ENCODE measurements at places on chromosomes 7 and 10.
A peak's percentile ranks its signal among the peaks of the same experiment; 100 is the strongest.

DNA sequence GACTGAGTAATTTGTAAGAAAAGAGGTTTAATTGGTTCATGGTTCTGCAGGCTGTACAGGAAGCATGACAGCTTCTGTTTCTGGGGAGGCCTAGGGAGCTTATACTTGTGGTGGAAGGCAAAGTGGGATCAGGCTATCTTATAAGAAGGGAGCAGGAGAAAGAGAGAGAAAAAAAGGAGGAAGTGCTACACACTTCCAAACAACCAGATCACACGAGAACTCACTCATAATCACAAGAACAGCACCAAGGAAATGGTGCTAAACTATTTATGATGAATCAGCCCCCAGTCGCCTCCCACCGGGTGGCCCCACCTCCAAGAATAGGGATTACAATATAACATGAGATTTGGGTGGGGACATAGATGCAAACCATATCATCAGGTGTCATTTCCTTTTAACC, 89.1 kb upstream of the KCNMA1 start:
- no peak for DNase-seq

GRCh38 chr10:110033701-110034235, 26.0 kb downstream of the ADD3 start:
- DNase-seq = no peak

GRCh38 chr10:87656431-87657072, 3.1 kb upstream of the PAPSS2 start:
- peak; percentile 31 for DNase-seq

- DNase-seq = no peak
Measured at GRCh38 chr7:37434529-37434928, 14.1 kb downstream of the ELMO1 start.

GRCh38 chr10:67144530-67144929, 218.7 kb downstream of the LRRTM3 start:
- no peak for DNase-seq

GRCh38 chr10:9508606-9509005, 1454.1 kb downstream of the GATA3 start:
- no peak for DNase-seq

DNA sequence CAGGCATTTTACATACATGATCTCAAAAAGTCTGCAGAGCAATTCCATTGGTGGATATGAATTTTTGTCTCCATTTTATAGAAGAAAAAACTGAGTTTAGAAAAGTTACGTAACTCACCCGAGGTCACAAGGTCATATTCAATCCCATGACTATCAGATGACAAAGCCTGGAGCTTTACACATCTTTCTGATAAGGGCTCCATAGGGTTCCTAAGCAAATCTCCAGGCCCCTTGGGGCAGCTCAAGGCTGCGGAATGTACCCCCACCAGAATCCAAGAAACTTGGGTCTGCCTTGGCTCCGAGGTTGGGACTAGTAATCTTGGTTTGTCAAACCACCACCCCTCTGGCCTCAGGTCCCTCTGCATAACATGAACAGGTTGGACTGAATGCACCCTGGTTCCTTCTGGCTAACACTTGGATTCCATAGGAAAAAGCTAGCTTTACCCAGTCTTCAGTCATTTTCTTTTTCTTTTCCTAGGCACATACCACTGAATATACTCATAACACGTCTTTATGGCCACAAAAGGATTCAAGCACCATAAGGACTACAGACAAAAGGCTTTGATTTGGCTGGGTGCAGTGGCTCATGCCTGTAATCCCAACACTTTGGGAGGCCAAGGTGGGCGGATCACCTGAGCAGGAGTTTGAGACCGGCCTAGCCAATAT, 55.5 kb downstream of the PIP4K2A start:
- no peak for DNase-seq

Data from naive B cell (primary cell).